ENCODE measurements at places on chromosomes 11 and 22. TPM values are rescaled to one million over a fixed set of nuclear protein-coding genes. Genes with fewer than 3 reads are reported as not detected.

GRCh38 chr11:13207270-13207664 lies 70.3 kb upstream of the BMAL1 start:
- H3K4me1 ChIP-seq: peaks cover 5% of the 10 kb centered on the region
- no peak for DNase-seq
- no peak overlapping the region for H3K27ac ChIP-seq
- no peaks in the 10 kb centered on the region for H3K36me3 ChIP-seq
- no peaks in the 10 kb centered on the region for H3K27me3 ChIP-seq

The SMIM35 gene
- total RNA-seq: not detected

The CYP2D6 gene
- total RNA-seq: 23.8 TPM

The MUC2 gene
- total RNA-seq: not detected

The GAL gene
- 0.47 TPM for total RNA-seq

Data from liver (tissue), 10 donors.